Renal pelvis (tissue), 12 donors: ENCODE measurements at places on chromosomes 1 and 21.

DNA sequence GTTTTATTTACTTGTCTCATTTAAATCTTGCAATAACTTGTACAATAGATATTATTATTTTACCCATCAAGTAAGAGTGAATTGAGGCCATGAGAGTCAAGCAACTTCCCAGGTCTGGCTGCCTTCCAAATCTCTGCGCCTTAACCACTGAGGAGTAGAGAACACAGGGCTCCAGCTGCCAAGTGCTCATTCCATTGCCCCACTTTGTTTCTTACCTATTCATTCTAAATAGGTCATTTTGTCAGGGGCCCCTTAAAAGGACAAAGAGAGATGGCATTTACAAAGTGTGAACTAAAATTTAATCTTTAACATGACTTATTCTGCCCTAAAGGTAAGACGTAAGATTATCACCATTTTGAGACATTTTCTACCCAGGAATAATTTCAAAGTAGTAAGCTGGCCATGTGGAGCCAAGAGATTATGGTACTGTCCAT is 3.5 kb downstream of the PPP1R15B start:
- peak; percentile 48 for DNase-seq

- no peak for DNase-seq
Observed at GRCh38 chr1:101667761-101668160, 329.0 kb downstream of the OLFM3 start.

DNA sequence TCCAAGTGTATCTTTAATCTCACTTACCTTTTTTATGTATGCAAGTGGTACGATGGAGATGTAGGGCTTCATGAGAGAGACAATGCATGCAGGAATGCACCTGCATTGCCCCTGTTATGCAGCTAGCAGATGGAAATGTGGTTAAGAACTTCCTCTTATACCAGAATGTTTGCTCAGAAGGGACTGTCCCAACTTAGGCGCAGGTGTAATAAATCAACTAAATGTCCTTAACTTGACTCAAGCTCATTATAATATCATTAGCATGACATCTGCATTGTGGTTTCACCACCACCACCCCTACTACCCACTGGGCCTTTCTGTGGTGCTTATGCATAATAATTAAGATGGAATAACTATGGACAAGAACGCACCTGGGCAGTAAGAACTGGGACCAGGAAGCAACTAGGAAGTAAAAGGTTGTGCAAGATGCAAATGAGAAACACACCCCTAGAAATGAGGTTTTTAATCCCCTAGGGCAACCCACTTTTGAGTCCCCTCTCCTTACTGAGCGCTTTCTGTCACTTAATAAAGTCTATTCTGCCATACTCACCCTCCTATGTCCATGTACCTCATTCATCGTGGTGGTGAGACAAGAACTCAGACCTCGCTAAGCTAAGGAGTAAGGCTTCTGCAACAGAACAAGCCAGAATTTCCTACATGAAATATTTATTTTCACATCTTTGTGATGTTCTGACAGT is 1103.3 kb upstream of the B3GALT2 start:
- no peak for DNase-seq

GRCh38 chr21:46537026-46537425 is 67.9 kb downstream of the S100B start:
- DNase-seq, result no peak

GRCh38 chr1:156889802-156890580 is 3.5 kb upstream of the PEAR1 start:
- DNase-seq, result peak; percentile 80

GRCh38 chr1:95325349-95325748 is 91.3 kb downstream of the RWDD3 start:
- no peak for DNase-seq

GRCh38 chr1:207820568-207821463 is 69.0 kb downstream of the CD46 start:
- no peak for DNase-seq

GRCh38 chr1:59674595-59674994 is 140.2 kb upstream of the HOOK1 start:
- no peak for DNase-seq

DNA sequence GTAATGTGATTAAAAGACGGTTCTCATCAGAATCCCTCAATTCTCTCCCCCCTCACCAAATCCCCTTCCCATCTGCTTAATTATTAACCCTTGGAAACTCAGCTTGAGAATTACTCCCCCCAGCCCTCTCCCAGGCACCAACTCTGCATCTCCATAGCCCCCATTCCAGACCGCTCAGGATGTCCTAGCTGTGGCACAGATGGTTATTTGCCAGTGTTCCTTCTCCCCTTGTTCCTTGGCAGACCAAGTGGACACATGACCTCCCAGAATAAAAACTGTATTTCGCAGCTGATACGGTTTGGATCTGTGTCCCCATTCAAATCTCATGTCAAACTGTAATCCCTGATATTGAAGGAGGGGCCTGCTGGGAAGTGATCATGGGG is 14.6 kb downstream of the HENMT1 start:
- DNase-seq, result no peak

DNA sequence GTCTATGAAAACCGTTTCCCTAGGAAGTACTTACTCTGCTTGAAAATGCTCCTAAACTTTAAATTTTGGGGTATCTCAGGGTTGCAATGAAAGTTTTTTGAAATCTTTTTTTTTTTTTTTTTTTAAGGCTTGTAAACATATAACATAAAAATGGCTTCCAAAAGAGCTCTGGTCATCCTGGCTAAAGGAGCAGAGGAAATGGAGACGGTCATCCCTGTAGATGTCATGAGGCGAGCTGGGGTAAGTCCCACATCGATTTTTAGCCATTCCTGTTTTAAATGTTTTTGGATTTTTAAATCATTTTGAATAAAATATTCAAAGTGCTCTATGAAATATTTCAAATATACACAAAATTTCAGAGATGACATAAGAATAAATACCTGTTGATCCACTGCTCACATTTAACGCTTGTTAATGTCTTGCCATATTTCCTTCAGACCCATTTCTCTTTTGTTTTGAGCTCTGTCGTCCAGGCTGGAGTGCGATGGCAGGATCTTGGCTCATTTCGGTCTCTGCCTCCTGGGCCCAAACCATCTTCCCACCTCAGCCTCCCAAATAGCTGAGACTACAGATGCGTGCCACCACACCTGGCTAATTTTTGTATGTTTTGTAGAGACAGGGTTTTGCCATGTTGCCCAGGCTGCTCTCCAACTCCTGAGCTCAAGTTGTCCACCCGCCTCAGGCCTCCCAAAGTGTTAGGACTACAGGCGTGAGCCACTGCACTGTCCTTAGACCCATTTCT is 1.3 kb downstream of the PARK7 start:
- DNase-seq, result no peak

DNA sequence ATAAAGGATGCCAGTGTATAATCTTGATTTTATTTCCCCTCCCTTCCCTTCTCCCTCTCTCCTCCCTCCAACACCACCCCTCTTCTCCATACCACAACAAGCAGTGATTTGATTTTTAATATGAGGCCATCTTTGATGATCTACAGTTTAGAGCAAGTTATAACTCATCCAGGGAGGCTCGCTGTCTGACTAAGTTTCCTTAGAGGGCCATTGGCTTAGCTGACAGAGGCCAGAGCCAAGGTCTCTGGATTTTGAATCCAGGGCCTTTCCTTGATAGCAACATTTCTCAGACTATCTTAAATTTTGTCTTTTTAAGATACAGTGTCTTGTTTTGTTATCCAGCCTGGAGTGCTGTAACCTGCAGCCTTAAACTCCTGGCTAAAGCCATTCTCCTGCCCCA is 431.0 kb upstream of the USP24 start:
- DNase-seq, result no peak

DNA sequence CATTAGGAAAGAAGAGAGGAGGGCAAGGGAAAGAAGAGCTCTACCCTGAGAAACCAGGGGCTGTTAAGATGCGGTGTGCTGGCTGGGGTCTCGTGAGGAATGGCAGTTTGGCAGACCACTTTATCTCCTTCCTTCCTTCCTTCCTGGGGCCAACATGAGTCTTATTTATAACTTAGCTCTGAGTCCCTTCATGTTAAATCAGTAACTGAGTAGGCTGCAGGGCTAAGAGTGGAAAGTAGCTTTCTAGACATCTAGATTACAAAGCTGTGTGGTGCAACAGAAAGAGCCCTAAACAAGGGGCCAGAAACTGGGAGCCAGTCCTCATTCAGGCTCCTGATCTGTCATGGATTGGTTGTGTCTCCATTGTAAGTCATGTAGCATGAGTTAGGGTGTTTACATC is 135.4 kb upstream of the DUSP10 start:
- DNase-seq, result no peak
